ENCODE measurements at places on chromosomes 1 and 21.

DNA sequence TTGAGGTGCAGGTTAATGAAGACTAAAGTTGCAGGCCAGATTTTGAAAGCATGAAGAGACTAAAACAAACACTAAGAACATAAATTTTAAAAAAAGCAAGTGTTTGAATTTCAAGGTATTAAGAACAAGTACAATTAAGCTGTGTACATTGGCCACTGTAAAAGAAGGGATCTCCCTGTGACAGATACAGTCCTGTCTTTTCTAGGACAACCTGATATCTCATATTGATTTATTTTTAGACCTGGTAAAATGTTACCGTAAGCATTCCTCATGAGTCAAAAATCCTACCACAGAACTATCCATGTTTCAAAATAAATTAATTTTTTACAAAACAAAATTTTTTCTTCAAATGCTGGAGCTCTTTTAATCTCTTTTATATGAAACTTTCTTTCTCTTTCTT is 39.4 kb downstream of the SLC22A15 start:
- no peak for DNase-seq

GRCh38 chr21:35346697-35347096 is 297.6 kb upstream of the RUNX1 start:
- DNase-seq, result no peak

GRCh38 chr1:219121679-219122078 is 52.0 kb upstream of the LYPLAL1 start:
- no peak for DNase-seq

DNA sequence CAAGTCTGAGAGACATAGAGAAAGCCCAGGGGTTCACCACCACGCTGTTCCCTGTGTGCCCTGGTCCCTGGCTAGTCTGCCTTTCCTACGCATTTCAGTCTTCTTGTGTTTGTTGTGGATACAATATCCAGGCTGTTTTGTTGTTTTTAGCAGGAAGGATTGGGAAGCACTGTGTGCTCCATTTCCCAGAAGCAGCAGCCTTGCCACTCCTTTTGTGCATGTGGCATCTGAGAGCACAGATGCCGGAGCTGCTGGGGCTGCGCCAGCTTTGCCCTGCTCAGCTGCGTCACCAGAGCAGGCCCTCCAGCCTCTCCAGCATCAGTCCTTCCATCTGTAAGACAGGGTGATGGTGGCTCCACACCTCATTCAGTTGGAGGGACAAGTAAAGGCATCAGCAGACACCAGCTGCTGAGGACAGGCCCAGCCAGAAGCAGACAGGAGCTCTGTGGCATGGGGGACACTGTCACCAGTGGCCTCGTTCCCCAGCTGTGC is 94.4 kb upstream of the COL6A1 start:
- peak; percentile 19 for DNase-seq

DNA sequence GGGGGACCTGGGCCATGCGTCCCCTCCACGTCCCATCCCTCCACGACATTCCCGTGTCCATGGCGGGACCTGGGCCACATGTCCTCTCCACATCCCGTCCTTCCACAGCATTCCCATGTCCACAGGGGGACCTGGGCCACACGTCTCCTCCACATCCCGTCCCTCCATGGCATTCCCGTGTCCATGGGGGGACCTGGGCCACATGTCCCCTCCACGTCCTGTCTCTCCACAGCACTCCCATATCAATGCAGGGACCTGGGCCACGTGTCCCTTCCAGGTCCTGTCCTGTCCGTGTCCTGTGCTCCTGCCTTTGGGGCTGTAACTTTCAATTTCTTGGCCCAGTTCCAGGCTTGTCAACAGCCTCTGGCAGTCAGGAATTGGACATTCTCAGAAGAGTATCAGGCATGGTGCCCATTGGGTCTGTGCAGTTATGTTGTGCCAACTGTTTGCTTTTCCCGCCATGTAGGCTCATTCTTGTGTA is 47.1 kb downstream of the WNT9A start:
- DNase-seq, result no peak

- DNase-seq, result peak; percentile 18
These were observed 1.0 kb downstream of the ANGEL2 start for GRCh38 chr1:213014642-213015041.

DNA sequence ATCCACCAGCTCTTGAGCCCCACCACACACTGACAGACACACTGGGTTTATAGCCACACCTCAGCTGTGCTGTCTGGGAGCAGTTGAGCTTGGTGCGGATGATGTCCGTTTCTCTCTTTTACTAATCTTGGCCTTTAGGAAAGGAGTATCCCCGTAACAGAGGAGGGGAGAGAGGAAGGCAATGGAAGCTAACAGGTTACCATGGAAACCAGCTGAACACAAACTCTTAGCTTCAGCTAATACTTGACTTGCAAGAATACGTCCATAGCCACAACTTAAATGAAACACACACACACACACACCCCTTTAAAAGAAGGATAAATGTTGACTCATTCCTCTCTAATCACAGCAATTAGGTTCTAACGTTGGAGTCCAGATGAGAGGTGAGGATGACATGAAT is 28.0 kb upstream of the LRRN2 start:
- DNase-seq, result no peak

GRCh38 chr1:30415171-30415940 is 308.0 kb downstream of the MATN1 start:
- no peak for DNase-seq

GRCh38 chr1:202807451-202807925 is 733 bp downstream of the KDM5B start:
- peak; percentile 45 for DNase-seq

DNA sequence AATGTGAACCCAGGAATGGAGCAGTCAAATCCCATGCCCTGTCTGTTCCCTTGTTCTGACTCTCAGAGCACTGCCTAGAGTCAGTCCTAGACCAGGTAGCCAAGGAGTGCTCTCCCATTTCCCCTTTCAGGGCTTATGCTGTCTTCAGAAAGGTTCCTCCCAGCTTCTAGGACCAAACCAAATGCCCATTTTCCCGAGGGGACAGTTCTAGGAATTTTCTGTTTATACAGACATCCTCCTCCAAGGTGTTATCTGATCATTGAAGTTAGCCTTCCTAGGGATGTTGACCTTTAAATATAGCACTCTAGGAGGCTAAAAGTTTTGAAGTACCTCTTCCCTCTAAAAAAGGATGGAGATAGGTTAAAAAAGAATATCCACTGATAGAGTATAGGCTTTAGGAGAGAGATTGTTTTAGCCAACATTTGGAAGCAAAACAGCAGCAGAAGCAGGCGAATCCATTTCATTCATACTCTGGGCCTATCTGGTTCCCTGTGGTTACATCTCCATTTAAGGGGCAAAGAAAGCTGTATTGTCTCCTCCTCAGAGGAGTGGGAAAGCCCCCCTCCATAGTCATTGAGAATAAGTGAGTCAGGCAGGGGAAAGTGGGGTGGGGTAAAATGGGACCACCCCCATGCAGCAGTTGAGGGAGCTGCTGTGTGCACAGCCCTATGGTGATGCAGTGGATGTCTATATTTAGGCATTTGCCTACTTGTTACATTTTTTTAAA is 126.5 kb downstream of the SPATA46 start:
- DNase-seq, result no peak

- DNase-seq, result no peak
These were observed 40.4 kb downstream of the TRIM11 start for GRCh38 chr1:228366062-228366865.

GRCh38 chr1:149997585-149998262 is 12.8 kb downstream of the OTUD7B start:
- DNase-seq, result no peak

DNA sequence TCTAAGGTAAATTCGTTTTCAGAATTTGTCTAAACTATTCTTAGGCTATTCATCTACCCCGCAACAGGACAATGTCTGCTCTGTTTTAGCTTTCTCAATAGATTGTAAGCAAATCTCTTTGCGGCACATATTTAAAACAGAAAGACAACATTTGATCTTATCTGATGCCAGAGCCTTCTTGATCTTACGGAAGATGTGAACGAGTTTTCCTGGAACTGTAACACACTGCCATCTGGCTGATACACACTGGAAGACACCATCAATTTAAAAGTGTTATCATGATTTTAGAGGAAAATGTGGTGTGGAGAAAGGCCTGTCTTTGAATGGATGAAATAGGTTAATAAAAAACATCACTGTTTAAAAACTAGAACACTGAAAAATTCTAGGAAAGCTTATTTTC is 36.1 kb downstream of the COA6 start:
- DNase-seq, result peak; percentile 18

GRCh38 chr21:45877821-45878469 is 103.6 kb upstream of the COL6A1 start:
- DNase-seq, result peak; percentile 62

DNA sequence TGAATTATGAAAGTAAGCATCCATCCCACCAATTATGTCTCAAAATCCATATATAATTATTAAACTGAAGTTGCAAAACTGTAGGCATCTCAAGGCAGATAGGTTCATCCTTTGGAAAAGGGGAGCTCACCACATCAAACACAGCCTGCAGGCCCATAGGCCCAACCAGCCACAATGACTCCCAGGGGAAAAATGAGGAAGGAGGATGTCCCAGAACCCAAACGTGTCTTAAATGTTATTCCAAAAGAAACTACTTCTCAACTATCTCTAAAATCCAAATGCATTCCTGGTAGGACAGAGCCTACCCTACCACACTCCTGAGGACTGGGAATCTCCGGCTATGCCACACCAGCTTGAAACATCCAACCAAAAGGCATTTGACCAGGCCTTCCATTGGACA is 12.8 kb downstream of the TIAM1 start:
- DNase-seq, result no peak

DNA sequence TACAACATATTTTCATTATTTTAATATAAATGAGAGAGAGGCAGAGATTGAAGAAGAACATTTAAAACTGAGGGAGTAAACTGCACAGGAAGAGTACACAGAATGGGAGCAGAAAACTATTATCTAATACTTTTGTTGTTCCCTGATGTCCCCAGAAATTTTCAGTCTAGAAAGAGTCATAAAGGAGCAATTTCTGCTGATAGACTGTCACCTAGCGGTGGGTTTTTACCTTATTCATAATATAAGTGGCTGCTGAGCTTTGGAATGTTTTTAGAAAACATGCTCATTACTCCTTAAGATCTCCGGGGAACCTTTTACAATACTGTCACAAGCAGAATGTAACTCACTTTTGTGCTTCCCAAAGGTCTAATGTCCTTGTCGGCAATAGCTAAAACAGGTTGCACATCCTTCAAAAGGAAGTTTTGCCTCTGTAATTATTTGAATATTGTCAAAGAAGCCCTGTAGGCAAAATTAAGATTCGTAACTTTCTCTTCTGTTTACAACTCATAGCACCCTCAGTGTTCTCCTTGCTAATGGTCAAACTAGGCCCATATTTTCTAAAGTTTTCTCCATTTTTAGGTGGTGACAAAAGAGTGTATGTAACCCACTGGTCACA is 4.9 kb upstream of the NPL start:
- peak; percentile 62 for DNase-seq

GRCh38 chr1:85656256-85656655 is 52.0 kb downstream of the ZNHIT6 start:
- DNase-seq, result no peak

DNA sequence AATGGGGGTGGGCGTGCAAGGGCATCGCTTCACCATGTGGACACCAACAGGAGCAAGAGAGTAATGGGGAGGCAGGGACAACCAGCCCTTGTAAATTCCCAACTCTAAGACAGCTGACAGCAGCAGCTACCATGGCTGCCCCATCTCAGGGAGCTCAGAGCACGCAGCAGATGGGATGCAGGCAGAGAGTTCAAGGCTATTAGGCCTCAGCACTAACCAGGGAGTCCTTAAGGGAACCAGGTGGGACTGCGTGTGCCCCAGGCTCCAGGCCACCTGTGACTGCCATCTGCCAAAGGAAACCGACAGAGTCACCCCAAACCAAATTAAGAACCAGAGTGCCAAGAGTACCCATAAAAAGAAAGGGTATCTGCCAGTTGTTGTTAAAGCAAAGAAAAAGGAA is 33.7 kb upstream of the PRDM2 start:
- DNase-seq, result no peak

DNA sequence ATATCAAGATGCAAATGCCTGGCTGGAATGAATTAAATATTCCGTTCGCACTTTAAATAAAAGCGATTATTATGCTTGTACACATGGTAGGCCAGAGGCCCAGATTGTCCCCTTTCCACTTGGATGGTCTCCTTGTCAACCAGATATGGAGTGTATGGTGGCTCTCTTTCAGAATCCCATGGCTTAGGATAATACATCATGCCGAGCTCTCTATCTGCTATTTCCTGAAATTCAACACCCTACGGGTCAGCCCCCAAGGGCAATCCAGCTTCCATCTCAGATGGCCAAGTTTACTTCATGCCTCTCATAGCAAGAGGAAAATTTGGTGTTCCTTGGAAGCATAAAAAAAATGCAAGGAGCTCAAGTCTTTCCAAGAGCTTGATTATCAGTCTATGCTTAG is 25.4 kb upstream of the FMO1 start:
- DNase-seq, result peak; percentile 82

DNA sequence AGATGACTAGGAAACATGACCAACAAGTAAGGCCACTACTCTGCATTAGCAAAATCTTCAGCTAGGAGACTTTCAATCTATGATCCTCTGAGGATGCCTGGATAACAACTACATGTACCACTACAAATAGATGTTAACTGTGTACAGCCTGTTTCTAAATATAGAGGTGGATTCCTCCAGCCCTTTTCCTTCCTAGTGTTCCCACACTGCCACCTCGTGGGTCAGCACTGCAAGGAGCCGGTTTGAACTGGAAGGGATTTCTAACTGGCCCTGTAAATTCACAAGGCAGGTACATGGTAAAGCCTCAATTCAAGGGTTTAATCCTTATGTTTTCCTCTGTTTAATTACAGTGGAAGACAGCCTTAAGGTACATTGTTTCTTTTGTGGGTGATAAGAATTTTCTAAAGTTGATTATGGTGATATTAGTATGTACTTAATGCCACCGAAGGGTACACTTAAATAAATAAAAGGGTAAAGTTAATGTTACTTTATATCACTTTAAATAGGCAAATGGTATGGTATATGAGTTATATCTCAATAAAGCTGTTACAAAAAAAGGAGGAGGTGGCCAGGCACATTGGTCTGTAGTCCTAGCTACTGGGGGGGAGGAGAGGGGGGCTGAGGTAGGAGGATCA is 14.4 kb downstream of the SMYD3 start:
- DNase-seq, result peak; percentile 81

- DNase-seq, result peak; percentile 62
These were observed 7.1 kb upstream of the PTTG1IP start for GRCh38 chr21:44880405-44881197.

DNA sequence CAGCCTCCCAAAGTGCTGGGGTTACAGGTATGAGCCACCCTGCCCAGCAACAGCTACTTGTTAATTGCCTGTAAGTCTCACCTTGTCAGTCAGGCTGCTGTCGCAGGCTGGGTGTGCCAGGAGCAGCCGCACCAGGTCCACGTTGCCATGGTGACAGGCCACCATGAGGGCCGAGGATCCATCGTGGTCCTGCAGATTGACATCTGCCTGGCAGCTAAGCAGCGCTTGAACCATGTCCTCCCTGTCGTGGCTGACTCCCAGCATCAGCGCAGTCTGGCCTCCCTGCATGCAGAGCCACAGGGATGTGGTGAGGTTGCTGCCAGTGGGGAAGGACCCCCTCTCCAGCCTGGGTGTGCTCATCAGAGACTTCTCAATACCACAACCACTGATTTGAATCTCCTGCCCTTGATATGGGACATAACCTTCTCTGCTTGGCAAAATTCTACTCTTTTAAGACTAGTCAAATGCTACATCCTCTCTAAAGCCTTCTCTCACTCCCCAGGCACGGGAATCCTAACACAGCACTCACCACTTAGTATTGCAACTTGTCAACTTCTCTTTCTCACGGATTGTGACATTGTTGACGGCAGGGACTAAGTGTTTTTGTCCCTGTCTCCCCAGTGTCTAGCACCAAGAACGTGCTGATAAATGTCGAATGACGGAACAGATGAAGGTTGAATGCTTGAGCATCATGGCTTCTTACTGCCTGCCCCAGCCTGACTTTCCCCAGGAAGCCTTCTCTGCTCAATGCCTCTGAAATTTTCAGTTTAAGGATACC is 52.9 kb downstream of the L1TD1 start:
- DNase-seq, result no peak
